ENCODE measurements at places on chromosomes 6 and 20. TPM values are rescaled to one million over a fixed set of nuclear protein-coding genes. Genes with fewer than 3 reads are reported as not detected.

DNA sequence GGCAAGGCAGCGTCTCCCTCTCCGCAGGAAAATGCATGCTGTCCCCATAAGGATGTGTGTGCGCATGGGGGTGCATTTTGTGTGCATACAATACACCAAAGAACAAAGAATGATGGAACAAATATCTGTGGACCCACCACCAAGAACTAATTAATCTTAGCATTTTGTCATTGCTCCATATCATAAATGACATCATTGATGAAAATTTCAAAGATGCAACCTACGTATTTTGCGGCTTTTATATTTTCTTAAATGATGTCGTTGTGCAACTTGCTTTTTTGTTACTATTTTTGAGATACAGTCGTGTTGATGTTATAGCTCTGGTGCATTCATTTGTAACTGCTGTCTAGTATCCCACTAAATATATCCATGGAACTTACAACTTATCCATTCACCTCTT, 89.7 kb downstream of the SERAC1 start:
- no peaks in the 10 kb centered on the region for H3K4me1 ChIP-seq
- no peak overlapping the region for H3K27ac ChIP-seq
- H3K4me3 ChIP-seq: no peak overlapping the region
- peaks cover 61% of the 10 kb centered on the region for H3K36me3 ChIP-seq

- H3K27ac ChIP-seq: peak overlapping the region; percentile 54
- H3K36me3 ChIP-seq: peaks cover 43% of the 10 kb centered on the region
- no peaks in the 10 kb centered on the region for H3K27me3 ChIP-seq
Measured at GRCh38 chr20:47334022-47334551, 22.4 kb downstream of the ZMYND8 start.

- peaks cover 22% of the 10 kb centered on the region for H3K4me1 ChIP-seq
- H3K27ac ChIP-seq: no peak within 1 kb of the TSS
- no peaks in the 10 kb centered on the region for H3K27me3 ChIP-seq
- peaks cover 17% of the 10 kb centered on the region for H3K36me3 ChIP-seq
Measured at GRCh38 chr6:118548136-118548535, at the start of gene PLN. Gene PLN, plus strand, starts transcription at chr6:118548296. Its CDS starts 10,626 bp downstream, at chr6:118558922.

- no peaks in the 10 kb centered on the region for H3K36me3 ChIP-seq
- no peak overlapping the region for H3K27ac ChIP-seq
- H3K4me3 ChIP-seq: no peak overlapping the region
Measured at GRCh38 chr6:119160911-119161310, 82.4 kb upstream of the FAM184A start.

The NOTCH4 gene
- 0.48 TPM for total RNA-seq

The TOX2 gene
- 2.4 TPM for total RNA-seq

The RUNX2 gene
- 60.8 TPM for total RNA-seq

DNA sequence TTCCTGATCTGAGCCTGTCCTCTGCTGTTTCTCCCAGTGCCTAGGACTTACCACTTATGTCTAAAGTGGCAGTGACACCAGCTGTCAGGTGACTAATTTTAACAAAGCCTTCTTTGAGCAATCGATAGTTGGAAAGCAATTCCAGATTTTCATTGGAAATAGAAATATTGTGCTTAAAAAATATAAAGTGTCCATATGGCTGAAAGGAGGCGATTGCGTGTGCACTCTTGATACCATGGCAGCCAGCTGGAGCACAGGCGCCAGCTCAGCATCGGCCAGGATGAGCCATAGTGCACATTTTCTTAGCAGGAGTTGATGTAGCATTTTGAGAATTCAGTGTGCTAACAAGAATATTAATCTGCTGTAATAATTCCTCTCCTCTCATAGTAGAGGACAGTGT, 70.0 kb downstream of the LRRC1 start:
- no peak overlapping the region for H3K4me3 ChIP-seq
- H3K27me3 ChIP-seq: no peaks in the 10 kb centered on the region
- DNase-seq: no peak
- H3K36me3 ChIP-seq: no peaks in the 10 kb centered on the region

The SLC22A2 gene
- not detected for total RNA-seq

DNA sequence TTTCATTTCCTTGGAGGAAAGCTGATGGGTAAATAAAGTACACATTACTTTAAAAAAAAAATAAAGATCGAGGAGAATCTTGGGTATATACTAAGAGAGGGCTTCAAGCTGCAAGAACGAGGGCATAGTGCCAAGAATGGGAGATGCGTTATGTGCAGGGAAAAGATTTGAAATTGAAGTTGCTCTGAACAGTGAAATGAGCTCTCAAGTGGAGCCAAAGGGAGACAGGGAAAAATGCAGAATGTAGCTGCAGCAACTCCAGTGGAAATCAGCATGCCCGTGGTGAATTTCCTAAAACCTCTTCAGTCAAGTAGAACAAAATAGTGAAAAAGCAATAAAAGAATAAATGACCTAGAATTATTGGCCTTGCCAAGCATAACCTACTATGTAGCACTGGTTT, 11.4 kb upstream of the COL9A1 start:
- no peak for DNase-seq
- H3K4me1 ChIP-seq: peaks cover 9% of the 10 kb centered on the region
- H3K36me3 ChIP-seq: no peaks in the 10 kb centered on the region
- peaks cover 31% of the 10 kb centered on the region for H3K27me3 ChIP-seq

The NR2E1 gene
- total RNA-seq: not detected

GRCh38 chr6:32200711-32201475, 8.4 kb upstream of the GPSM3 start:
- peaks cover 10% of the 10 kb centered on the region for H3K27me3 ChIP-seq
- no peak overlapping the region for H3K4me3 ChIP-seq
- no peak overlapping the region for H3K27ac ChIP-seq
- DNase-seq: no peak
- peaks cover 5% of the 10 kb centered on the region for H3K4me1 ChIP-seq
- H3K36me3 ChIP-seq: no peaks in the 10 kb centered on the region

The DNMT3B gene
- total RNA-seq: 3.4 TPM

The GJA1 gene
- not detected for total RNA-seq

The EPPIN gene
- not detected for total RNA-seq

DNA sequence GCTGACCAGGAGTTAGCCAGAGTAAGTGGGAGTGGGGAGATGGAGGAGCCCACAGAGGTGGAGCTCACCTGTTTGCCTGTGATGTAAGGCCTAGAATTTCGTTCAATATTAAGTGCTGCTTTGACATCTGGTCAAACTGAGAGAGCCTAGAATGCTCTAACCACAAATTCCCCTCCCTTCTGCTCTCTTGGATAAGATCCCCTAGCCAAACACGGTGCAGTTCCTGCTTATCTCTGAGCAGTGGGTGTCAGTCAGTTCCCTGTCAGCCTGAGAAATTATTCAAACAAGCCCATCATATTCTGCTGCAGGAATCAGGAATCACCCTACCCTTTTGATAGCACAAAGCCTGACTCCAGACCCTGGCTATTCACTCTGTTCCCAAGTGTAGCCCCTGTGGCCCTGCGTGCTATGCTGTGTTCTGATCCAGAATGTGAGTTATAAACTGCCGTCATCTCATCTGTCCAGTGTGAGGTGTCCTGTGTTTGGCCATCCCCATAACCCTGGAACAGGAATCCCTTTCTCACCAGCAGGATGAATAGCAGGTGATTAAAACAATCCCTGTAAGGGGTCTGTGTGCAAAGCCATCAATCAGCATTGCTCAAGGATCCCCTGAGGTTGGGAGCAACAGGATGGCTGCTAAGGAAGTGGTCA, 31.8 kb upstream of the ZNF133 start:
- H3K27me3 ChIP-seq: peaks cover 2% of the 10 kb centered on the region
- no peak for DNase-seq
- H3K4me3 ChIP-seq: no peak overlapping the region
- H3K36me3 ChIP-seq: no peaks in the 10 kb centered on the region

DNA sequence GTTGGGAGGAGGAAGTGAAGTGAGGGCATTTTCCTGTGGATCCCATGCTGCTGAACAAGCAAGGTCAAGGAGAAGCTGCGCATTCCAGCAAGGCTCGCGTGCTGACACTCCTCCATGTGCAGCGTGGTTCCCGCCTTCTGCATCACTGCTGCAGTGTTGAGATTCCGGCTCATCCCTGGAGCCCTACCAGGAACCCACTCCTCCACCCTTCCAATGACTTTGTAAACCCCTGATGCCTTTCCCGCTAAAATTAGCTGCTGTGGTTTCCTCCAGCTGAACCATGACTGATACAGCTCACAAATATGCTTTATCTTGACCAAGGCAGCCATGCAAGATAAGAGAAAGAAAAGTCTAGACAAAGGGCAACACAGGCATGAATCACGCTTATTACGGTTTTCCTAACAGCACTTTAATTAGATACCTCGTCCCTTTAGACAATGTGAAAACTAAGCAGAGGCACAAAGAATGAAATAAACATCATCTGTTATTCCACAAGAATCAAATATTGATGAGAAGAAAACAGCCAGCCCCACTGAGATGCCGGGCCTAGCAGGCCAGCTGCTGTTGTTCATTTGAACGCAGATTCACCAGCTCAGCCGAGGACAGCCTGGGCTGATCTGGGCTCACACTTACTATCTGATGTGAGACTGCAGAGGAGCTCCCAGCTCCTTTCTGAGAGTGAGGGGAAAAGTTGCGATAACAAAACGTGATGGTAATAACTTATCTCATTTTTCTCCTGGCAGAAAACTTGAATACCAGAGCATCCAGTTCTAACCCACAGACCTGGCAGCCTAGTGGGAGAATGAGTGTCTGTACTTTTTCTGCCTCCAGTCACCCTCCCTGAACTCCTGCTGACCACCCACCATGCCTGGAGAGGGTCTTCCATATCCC, 14.2 kb upstream of the BNIP5 start:
- peaks cover 45% of the 10 kb centered on the region for H3K27me3 ChIP-seq
- no peaks in the 10 kb centered on the region for H3K36me3 ChIP-seq
- no peak overlapping the region for H3K27ac ChIP-seq

The LKAAEAR1 gene
- total RNA-seq: 0.25 TPM

- H3K4me3 ChIP-seq: no peak overlapping the region
- no peak for DNase-seq
- H3K36me3 ChIP-seq: no peaks in the 10 kb centered on the region
- no peaks in the 10 kb centered on the region for H3K4me1 ChIP-seq
Measured at GRCh38 chr6:11542863-11543262, 5.3 kb downstream of the TMEM170B start.

The FKBP5 gene
- total RNA-seq: 88.1 TPM

GRCh38 chr6:84197708-84198107, 29.7 kb downstream of the CEP162 start:
- no peak for DNase-seq
- peaks cover 29% of the 10 kb centered on the region for H3K36me3 ChIP-seq
- H3K4me1 ChIP-seq: no peaks in the 10 kb centered on the region

- peaks cover 4% of the 10 kb centered on the region for H3K27me3 ChIP-seq
- no peaks in the 10 kb centered on the region for H3K36me3 ChIP-seq
- no peak overlapping the region for H3K27ac ChIP-seq
- H3K4me1 ChIP-seq: no peaks in the 10 kb centered on the region
- no peak for DNase-seq
- H3K4me3 ChIP-seq: no peak overlapping the region
Measured at GRCh38 chr20:11686820-11687543, 230.7 kb upstream of the BTBD3 start.

DNA sequence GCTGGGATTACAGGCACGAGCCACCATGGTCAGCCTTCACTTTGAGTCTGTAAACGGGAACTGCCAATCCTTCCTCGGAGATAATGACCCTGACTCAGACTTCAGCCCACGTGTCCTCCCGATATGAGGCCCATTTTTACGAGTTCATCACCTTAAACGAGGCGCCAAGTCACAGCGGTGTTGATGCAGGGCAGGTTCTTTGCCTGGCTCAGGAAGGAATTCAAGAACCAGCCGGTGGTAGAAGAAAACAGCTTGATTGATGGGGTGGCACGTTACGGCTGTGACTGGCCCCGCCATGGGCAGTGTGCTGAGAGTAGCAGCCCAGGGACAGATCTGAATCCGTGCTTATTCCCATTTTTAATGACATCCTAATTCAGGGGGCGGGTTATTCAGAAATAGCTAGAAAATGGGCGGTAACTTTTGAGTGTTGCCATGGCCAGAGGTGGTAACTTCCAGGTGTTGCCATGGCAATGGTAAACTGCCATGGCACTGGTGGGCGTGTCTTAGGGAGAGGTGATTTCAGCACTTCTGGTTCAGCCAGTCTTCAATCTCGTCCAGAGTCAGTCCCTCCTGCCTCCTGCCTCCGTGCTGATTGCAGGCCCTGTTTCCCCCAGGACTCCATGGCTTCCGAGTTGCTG, 9.1 kb upstream of the MAP1LC3A start:
- H3K36me3 ChIP-seq: no peaks in the 10 kb centered on the region
- no peak for DNase-seq
- no peak overlapping the region for H3K4me3 ChIP-seq
- H3K27ac ChIP-seq: no peak overlapping the region
- H3K27me3 ChIP-seq: no peaks in the 10 kb centered on the region

DNA sequence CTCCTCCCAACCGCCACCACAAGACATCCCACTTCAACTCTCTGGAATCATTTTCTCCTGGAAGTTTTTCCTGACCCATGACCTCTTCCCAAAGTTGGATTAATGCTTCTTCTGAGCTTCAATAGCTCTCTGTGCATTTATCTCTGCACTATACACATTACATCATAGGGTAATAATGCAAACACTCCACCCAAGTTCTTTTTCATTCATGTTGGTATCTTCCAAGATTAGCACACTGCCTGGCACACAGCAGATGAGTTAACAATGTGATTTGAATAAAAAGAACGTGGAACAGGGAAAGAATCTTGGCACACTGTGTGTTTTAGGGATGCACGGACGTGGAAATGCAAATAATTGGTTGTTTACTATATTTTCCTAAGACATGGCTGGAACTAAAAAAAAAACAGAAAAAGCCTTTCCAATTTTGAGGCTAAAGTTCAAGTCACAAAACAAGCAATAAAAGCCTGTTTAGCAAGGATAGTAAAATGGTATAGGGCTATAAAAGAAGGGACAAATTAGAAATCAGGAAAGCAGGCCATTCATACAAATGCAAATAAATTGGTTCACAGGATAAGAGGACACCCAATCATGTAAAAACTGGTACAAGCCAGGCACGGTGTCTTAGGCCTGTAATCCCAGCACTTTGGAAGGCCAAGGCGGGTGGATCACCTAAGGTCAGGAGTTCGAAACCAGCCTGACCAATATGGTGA, 1.6 kb upstream of the FAM135A start:
- peaks cover 37% of the 10 kb centered on the region for H3K4me1 ChIP-seq
- no peaks in the 10 kb centered on the region for H3K36me3 ChIP-seq
- H3K4me3 ChIP-seq: peak overlapping the region; percentile 43
- no peak overlapping the region for H3K27ac ChIP-seq

- no peak for DNase-seq
- H3K27me3 ChIP-seq: no peaks in the 10 kb centered on the region
- peaks cover 29% of the 10 kb centered on the region for H3K36me3 ChIP-seq
- peak overlapping the region; percentile 82 for H3K27ac ChIP-seq
Measured at GRCh38 chr20:33672426-33673113, 1.7 kb downstream of the NECAB3 start.

The VSX1 gene
- not detected for total RNA-seq

- no peaks in the 10 kb centered on the region for H3K27me3 ChIP-seq
- no peak overlapping the region for H3K27ac ChIP-seq
- no peak overlapping the region for H3K4me3 ChIP-seq
- no peaks in the 10 kb centered on the region for H3K36me3 ChIP-seq
Measured at GRCh38 chr20:59340201-59340885, 39.9 kb downstream of the EDN3 start.

The PRRC2A gene
- 298 TPM for total RNA-seq

- H3K36me3 ChIP-seq: peaks cover 4% of the 10 kb centered on the region
- no peak overlapping the region for H3K4me3 ChIP-seq
- H3K27ac ChIP-seq: peak overlapping the region; percentile 40
- no peak for DNase-seq
- no peaks in the 10 kb centered on the region for H3K27me3 ChIP-seq
Measured at GRCh38 chr6:52890018-52890417, 19.5 kb downstream of the GSTA3 start.
